Stimulated activated CD4-positive, alpha-beta T cell treated with anti-CD3 and anti-CD28 coated beads, Interleukin-12 subunit alpha, Interleukin-12 subunit beta, amount 100 ng/mL, for 48 hours (primary cell): ENCODE measurements at places on chromosomes 16 and 17.

- DNase-seq, result no peak
Measured at GRCh38 chr17:82489851-82490511, 29.6 kb upstream of the FOXK2 start.

DNA sequence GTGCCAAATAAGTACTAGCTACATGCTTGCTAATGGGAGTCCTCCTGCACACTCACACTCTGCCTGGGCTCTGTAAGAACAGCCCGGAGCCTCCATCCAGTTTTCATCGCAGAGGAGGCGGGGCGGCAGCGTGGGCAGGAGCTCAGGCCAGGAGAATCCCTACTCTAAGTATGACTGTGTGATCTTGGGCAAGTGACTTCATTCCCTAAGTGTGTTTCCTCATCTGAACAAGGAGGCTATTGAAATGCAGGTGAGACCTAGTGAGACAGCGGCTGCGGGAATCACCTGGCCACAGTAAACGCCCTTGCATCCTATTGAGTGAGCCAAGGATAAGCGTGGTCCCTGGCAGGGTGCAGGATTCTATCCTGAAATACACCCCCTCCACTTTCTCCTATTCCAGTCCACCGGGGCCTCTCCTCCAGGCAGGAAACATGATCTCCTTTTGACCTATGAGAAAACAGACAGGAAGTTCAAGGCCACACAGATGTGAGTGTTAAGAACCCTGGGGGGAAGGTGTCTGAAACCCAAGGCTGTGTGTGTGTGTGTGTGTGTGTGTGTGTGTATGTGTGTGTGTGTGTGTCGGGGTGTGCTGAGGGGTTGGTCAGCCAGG, 5.2 kb upstream of the RAI1 start:
- no peak for DNase-seq

DNA sequence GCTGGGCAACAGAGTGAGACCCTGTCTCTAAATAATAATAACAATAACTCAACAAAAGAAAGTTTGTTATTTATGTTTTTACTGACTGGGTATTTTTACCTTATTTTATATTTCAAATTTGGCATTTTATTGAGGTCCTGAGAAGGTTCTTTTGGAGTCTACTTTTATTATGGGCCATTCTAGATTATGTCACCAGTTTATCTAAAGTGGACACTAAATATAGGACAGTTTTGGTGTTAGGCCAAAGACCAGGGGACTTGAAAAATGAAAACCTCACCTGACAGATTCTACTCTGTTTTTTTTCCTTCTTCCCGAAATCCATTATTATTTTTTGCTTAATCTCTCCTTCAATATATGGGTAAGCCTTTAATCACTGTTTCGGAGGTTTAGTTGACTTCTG, 8.1 kb downstream of the FTO start:
- DNase-seq, result no peak

- no peak for DNase-seq
Measured at GRCh38 chr16:52770828-52771227, 223.9 kb upstream of the TOX3 start.

GRCh38 chr16:55389426-55390073, 65.5 kb downstream of the IRX6 start:
- DNase-seq, result no peak

GRCh38 chr16:24801761-24802302, 43.9 kb upstream of the SLC5A11 start:
- DNase-seq, result no peak

DNA sequence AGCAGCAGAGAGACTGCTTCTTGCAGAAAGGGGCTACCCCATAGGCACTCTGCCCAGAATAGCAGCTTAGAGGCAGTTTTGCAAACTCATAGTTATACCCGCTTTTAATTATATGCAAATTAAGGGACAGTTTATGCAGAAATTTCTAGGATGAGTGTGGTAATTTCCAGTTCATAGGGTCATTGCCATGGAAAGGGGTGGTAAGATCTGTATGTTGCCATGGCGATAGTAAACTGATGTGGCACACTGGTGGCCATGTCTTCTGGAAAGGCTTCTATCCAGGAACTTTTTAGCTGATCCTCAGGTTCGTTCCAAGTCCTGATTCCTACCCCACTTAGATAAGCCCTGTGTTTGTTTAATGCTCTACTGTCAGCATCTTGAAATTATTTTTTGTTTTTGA, 6.2 kb downstream of the STXBP4 start:
- no peak for DNase-seq

- DNase-seq, result no peak
Measured at GRCh38 chr16:1344499-1344898, 7.2 kb downstream of the TSR3 start.

DNA sequence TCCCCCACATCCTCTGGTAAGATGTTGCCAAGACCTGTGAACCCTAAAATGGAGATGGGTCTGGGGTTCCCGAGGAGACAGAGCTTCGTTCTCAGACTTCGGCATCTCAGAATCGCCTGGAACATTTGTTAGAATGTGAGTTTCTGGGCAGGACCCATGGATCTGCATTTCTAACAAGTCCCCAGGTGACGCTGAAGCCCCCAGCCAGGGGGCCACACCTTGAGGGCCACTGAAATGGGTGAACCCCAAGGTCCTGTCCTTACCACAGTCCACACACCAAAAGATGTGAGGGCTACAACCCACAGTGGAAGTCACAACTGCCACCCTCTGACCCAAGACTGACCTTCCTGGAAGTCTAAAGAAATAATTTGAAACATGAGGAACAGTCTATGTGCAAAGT, 14.0 kb downstream of the MPP3 start:
- no peak for DNase-seq

DNA sequence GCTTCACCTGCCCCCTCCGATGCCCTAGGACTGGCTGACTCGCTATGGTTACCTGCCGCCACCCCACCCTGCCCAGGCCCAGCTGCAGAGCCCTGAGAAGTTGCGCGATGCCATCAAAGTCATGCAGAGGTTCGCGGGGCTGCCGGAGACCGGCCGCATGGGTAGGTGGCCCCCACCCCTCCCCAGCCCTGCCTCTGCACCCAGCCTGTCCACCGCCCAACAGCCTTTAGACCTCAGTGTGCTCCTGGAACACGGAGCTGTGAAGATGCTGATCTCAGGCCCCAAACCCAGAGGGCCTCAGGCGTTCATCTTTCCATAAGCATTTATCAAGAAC, 993 bp downstream of the MMP25 start:
- no peak for DNase-seq

GRCh38 chr16:85449191-85449884, 163.8 kb upstream of the GSE1 start:
- DNase-seq, result no peak

DNA sequence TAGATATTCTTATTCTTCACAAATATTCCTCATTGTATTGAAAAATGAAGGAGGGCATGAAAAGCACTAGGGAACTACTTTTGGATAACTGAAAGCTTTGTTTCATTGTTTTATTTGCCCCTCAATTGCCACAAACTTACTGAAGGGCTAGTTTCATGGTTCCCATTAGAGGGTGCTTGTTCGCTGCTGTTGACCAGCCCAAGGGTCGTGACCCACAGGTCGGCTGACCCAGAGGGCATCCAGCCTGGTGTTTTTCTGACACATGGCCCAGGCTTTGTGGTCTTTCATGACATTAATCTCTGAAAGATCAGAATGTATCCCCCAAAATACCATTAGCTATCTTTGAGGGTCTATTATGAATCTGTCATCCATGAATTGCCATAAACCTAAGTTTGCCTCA, 30.0 kb downstream of the DGKE start:
- no peak for DNase-seq

GRCh38 chr17:74776990-74777389, 845 bp upstream of the NAT9 start:
- no peak for DNase-seq

DNA sequence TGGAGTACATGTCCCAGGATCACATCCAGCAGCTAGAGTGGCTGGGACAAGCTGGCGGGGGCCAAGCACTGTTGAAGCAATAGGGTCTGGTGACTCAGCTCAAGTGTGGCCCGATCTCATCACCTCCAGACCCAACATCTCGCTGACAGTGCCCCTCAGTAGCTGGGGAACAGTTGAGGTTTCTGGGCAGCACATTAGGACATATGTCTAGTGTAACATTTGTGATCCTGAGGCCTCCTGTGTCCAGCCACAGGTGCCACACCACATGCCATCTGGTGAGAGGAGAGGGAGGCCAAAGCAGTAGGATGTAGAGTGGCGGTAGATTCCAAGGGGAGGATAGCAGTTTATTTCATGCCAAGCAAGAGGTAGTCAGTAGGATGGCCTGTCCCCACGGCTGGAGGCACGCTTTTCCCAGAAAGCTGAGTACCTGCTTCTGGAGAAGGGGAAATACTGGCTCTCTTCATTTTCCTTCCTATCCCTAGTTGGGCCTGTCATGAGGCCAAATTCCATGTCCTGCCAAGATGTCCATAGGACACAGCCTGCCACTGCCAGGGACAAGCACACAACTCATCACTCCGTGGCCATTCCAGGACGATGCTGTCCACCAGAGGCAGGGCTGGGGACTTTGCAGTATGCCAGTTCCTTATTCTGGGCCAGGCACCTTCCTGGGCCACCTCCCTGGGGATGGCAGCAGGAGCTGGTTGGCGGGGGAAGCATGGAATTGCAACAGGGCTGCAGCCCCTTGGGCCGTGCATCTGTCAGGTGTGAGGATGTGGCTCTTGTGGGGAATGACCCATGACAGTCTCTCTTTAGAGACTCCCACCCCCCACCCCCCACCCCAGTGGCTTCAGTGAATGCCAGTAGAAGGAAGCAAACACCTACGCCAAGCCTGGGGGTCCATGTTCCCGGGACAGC, 24.0 kb downstream of the GGA3 start:
- DNase-seq, result no peak

- no peak for DNase-seq
Measured at GRCh38 chr17:59617156-59617732, 2.5 kb upstream of the CLTC start.

DNA sequence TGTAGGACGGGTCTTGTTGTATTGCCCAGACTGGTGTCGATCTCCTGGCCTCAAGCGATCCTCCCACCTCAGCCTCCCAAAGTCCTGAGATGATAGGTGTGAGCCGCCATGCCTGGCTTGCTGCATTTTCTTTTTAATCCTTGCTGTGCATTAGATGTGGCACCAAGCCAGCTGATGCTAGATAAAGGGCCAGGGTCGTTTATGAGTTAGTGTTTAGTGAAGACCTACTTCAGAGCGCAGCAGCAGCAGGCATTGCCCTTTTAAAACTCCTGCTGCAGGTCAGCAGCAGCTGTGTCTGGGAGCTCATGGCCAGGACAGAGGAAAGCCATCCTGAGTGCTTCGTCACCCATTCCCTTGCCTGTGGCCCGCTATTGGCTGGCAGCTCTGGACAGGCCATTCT, 237.3 kb downstream of the CCDC182 start:
- DNase-seq, result no peak

- no peak for DNase-seq
Measured at GRCh38 chr17:47929218-47930000, 12.0 kb upstream of the PNPO start.

DNA sequence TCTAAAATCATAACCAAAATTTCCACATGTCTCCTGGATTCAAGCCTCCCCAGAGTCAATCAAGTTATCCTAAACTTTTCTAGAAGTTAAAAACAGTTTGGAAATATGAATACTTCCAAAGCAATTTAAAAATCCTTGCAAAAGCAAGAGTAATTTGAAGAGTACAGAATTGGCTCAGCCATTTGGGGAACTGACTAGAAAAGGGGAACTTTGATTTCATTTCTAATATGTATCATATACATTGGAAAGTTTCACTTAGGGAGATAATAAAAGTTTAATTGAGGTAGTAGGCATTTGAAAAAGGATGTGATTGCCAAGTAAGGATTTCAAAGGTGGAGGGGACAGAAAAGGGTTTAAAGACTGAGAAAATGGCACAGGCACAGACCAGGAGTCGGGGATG, 9.0 kb upstream of the SLFN12L start:
- no peak for DNase-seq

DNA sequence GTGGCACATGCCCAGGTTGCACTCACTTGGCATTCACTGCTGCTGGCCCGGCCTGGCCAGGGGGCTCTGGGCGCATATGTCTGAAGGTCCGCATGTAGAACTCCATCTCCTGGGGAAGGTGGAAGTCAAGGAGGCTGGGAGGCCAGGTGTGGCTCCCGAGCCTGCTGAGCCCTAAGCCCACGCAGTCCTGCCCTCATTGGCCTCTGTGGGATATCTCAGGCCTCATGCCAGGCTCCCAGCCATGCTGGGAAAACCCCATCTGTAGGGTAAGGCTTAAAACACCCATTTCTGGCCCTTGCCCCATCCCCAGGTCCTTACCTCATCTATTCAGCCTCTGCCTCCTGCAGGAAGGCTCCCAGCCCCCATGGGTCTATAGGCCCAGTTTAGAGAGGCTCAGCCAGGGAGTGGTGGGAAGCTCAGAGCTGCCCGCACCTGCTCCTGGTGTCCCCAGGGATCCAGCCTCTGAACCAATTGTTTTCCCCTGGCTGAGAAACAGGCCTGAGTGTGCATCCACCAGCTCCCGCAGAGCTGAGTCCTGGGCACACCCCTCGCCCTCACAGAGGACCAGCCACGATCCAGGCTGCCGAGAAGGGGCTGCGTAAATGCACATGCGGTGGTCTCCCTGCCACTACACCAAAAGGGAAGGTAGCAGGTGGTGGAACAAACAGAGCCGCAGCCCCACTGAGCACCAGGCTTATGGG, 2.3 kb upstream of the TPPP3 start:
- no peak for DNase-seq

- peak; percentile 42 for DNase-seq
Measured at GRCh38 chr17:18248300-18248731, 10.2 kb downstream of the FLII start.

- DNase-seq, result no peak
Measured at GRCh38 chr16:87254296-87254695, 62.9 kb downstream of the C16orf95 start.

GRCh38 chr17:50397919-50398285, 579 bp upstream of the LRRC59 start:
- no peak for DNase-seq

- DNase-seq, result no peak
Measured at GRCh38 chr16:74451951-74452758, 30.9 kb upstream of the CLEC18B start.

DNA sequence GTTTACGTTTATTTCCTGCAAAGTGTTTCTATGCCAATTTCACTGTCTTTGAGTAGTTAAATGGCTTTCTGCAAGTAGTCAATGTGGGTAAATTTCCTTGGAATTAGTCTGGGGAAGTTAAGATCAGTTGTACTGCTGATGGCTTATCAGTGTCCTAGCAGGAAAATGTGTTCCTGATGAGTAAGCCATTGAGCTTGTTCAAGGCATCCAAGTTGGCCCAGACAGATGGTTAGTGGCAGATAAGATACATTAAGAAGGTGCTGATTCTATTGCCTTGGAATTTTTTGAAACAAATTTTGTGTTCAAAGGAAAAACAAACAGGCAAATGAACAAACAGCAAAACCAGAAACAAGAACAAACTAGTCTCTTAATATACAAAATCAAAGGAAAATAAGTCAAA, 258.4 kb downstream of the MAP2K6 start:
- DNase-seq, result no peak

GRCh38 chr17:80785477-80786178, 206.0 kb upstream of the CHMP6 start:
- DNase-seq, result no peak

- no peak for DNase-seq
Measured at GRCh38 chr16:65510241-65510640, 388.4 kb upstream of the CDH11 start.

- no peak for DNase-seq
Measured at GRCh38 chr16:81440888-81441761, 3.5 kb upstream of the CMIP start.
